ENCODE measurements at places on chromosomes 6 and 20. TPM values are rescaled to one million over a fixed set of nuclear protein-coding genes. Genes with fewer than 3 reads are reported as not detected.

DNA sequence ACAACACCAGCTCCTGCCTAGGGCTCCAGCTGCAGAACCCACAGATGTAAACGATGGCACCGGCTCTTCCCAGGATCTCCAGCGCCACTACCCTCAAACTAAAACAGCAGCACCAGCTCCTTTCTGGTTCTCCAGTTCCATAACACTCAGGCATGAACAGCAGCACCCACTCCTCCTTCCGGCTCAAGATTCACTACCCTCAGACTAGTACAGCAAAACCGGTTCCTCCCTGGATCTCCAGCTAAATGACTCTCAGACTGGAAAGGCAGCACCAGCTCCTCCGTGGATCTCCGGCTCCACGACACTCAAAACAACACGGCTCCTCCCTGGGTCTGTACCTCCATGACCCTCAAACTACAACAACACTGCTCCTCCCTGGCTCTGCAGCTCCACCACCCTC, 325.0 kb downstream of the PREX1 start:
- no peak for DNase-seq

DNA sequence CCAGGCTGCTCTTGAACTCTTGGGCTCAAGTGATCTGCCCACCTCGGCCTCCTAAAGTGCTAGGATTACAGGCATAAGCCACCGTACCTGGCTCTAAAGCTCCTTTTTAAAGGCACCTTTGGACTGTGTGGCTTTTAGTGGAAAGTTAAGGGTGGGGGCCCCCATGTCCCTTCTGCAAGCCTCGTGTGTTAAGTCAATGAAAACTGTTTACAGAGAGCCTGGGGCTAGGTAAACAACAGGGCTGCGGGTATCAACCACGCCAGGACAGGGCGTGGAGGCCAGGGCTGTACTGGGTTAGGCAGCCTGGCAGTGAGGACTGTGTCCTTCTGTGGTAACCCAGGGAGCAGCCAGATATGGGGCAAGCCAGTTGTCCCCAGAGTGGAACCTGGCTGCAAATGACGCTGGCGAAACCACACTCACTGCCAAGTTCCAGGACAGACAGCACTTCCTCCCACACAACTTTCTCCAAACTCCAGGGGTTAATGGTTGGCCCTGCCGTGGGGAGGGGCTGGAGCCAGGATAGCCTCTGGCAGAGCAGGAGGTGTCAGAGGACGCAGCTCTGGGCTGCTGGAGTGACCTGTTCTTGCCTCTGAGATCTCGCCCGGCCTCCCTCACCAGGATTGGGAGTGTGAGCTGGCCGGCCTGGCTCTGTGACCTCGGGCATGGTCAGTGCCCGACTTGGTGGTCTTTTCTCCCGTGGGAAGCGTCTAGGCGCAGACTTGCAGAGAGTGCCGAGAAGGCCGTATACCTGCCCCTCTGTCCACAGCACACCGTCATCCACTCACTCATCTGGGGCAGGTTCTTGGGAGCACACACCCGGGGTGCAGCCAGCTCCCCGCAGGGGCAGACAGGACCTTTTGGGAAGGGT, 3.2 kb downstream of the SLC17A9 start:
- peak; percentile 13 for DNase-seq

GRCh38 chr20:22716821-22717351, 132.5 kb upstream of the FOXA2 start:
- no peak for DNase-seq

DNA sequence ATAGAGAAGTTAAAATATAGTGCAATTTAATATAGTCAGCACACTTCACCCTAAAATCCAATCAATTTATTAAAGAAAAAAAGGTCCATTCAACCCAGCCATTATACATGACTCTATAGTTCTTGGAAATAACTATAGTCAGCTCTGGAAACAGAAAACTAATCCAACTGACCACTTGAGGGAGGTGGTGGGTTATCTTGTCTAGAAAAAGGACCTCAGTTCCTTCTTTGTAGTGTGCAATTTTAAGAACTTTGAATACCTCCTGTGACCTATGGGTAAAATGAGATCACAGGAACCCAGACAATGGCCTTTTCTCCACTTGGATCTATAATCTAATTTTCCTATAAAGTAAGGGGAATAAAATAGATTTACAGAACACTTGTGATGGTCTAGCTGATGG, 163.6 kb upstream of the CENPW start:
- DNase-seq, result peak; percentile 62

GRCh38 chr6:47250302-47250701, 59.4 kb downstream of the TNFRSF21 start:
- no peak for DNase-seq

DNA sequence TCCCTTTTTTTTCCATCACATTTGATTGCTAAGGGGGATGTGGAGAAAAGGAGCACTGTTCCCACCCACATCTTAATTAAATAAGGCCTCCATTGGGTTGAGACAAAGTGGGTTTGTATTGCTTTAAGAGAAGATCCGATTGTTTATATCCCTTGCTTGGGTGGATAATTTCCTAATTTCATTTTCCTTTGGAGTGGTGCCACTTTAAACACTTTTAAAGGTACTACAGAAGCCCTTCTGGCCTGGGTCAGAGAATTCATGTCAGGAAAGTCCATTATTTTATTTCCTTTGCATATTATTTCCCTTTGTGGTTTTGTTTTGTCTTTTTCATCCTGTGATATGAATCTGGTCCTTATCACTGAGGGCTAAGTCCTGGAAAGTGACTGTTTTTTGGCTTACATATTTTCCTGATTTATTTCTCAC, 56.9 kb downstream of the PHACTR2 start:
- DNase-seq, result no peak

- peak; percentile 98 for DNase-seq
These were observed 81.6 kb downstream of the GMPR start for GRCh38 chr6:16319813-16320532.

DNA sequence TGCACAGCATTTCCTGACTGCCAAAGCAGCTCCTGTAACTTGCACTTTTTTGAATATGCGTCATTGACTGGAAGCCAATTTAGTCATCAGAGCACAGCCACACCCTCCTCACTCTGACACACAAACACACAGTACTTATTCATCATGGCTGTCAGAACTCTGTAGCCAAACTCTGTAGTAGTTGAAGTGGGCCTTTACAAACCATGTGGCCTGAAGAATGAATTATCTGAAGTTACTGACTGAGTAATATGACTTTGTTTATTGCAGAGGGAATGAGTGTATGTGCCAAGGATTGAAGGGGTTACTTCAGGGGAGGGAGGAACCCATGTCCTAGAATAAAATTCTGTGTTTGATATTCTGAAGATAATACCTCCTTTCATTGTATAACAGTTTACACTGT, 102.7 kb downstream of the FIG4 start:
- DNase-seq, result peak; percentile 82

- DNase-seq, result no peak
These were observed 14.8 kb downstream of the SRSF3 start for GRCh38 chr6:36608788-36609563.

DNA sequence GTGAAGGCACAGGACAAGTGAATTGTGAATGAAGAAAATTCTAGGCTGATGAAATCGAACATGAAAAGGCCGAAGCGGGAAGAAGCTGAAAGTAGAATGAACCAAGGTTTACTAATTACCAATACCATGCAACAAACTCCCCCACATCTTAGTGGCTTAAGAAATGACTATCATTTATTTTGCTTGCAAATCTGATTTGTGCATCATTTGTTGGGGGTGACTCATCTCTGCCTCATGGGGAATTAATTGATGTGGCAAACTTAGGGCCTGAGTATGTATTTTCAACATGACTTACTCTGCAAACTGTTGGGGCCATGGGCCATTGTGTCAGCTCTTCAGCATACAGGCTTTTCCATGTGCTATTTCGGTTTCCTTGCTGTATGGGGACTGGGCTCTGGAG, 26.8 kb downstream of the PPP1R14C start:
- DNase-seq, result no peak

GRCh38 chr6:37177077-37177934, 7.4 kb downstream of the PIM1 start:
- DNase-seq, result no peak

- no peak for DNase-seq
These were observed 107.7 kb downstream of the ZDHHC14 start for GRCh38 chr6:157488716-157489118.

DNA sequence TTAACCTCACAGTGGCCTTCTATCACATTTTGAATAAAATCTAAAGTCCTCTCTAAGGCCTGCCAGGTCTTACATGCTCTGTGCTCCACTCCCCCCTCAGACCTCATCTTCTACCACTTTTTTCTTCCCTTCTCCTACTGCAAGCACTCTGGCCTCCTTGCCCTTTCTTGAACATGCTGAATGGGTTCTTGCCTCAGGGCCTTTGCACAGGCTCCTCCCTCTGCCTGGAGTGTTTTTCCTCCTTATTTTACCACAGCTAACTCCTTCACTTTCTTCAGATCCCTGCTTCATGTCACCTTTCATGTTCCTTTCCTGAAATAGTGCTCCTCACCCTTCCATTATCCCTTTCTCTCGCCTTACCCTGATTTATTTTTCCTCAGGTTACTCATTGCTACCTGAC, 97.9 kb upstream of the FOXP4 start:
- DNase-seq, result no peak

DNA sequence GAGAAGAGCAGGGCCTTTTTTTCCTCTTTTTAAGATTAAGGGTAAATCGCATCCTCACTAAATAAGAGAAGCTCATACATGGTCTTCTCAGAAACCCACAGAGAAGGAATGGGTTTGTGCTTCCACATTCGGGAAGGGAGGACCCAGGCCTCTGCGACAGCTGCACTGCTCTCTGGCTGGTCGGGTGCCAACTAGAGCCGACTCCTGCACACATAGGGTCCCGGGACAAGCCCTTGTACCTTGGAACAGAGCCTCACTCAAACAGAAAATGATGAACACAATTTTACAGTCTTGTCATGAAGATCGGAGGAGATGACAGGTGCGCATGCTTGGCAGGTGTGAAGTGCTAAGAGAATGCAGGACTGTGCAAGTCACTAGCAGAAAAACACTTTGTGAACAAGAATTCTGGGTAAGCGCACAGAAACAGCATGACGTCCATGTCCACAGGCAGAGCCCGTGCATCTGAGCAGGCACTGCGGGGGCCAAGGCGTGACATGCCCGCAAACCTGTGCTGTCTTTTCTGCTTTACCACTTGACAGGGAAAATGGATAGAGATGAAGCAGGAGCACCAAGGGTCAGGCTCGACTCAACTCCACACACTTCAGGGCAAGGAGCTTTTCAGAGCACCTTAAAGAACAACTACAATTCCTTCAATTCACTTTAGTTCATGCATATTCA, 101.0 kb upstream of the MPC1 start:
- peak; percentile 70 for DNase-seq

- DNase-seq, result no peak
These were observed 296.6 kb upstream of the MANEA start for GRCh38 chr6:95280686-95281273.

- no peak for DNase-seq
These were observed 8.9 kb upstream of the FITM2 start for GRCh38 chr20:44319839-44320422.

- DNase-seq, result no peak
These were observed 54.4 kb upstream of the RNF182 start for GRCh38 chr6:13870214-13870830.

GRCh38 chr6:111899531-111899930, 26.3 kb upstream of the FYN start:
- DNase-seq, result no peak

DNA sequence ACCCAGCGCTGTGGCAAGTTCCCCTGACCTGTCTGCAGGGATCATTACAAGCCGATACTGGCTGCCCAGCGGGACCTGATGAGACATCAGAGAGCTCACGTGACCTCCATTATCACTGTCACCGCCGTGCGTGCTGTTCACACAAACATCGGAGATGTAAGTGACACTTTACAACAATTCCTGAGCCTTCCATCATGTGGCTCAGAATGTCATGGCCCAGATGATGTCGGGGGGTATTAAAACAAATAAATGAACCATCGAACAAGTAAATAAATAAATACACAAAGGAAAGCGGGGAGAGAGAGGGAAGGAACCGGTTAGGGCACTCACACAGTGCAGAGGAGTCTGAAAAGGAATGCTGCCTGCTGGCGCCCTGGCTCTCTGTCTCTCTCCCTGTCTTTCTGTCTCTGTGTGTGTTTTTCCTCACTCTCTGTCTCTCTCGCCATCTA, 195.1 kb downstream of the BMP7 start:
- no peak for DNase-seq

GRCh38 chr6:10874207-10874606, 7.6 kb downstream of the GCM2 start:
- no peak for DNase-seq

DNA sequence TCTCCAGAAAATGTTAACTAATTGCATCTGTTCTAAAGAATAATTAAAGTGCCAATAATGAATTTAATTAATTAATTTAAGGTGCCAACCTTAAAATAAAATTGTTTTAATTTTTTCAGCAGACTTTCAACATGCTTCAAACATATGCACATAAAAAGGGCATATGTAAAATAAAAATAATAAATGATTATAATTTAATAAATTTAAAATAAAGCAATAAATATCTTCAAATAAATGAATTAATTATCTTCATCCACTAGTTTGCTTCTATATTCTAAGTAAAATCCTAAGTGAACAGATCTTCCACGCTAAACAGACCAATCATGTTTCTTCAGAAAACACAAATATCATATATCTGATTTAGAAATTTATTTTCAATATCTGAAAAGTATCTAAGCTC, 119.2 kb downstream of the HIVEP2 start:
- DNase-seq, result no peak

DNA sequence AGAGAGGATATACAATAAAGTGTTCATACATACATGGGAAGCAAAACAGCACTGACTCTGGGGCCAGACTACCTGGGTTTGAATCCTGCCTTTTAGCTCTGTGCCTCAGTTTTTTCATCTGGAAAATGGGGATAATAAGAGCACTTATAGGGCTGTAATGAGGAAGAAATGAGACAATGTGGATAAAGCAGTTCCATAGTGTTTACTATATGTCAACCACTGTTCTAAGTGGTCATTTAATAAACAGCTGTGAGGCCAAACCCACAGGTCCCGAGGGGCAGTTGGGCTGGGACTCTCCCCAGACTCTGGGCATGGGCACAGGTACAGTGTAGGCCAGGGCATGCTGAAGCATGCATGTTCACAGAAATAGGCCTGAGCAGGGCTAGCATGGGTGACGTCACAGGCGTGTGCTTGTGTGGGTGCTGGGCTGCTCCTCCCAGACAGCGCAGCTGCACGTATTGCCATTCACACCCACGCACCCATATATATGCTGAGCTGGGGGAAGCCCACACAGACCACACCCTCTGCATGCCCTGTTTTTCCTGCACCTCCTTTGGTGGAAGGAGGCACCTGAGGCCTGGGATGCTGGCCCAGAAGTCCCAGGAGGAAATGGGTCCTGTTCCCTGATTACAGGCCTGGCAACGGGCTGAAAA, 3.5 kb upstream of the PLCG1 start:
- no peak for DNase-seq

DNA sequence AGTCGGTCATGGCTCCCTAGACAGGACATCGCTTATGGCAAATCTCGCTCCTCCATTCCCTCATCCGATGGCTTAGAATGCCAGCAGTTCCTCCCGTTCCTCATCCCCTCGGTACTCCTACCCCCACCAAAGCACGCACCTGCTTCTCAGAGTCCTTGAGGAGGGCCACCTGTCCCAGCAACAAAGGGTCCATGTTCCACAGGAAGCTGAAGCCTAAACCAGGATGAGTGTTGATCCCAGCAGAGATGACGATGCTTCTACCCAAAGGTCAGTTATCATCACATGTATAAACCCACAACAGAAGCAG, 111.2 kb downstream of the THBS2 start:
- no peak for DNase-seq

Gene MYO6
- 9.5 TPM for total RNA-seq

Gene SLC35D3
- total RNA-seq, result not detected

Gene PCK1
- total RNA-seq, result not detected

Gene SLC2A10
- 25.9 TPM for total RNA-seq

Gene RFX6
- not detected for total RNA-seq

Gene DLK2
- total RNA-seq, result 3.3 TPM

Gene GRM1
- 0.75 TPM for total RNA-seq

Gene HLA-DOB
- total RNA-seq, result not detected

Gene ADIG
- total RNA-seq, result not detected

Gene DEFB113
- not detected for total RNA-seq

Data from myocyte (in vitro differentiated cells).